ENCODE measurements at places on chromosomes 2 and 18. TPM values are rescaled to one million over a fixed set of nuclear protein-coding genes. Genes with fewer than 3 reads are reported as not detected.

GRCh38 chr2:139885921-139886498 is 1105.8 kb upstream of the NXPH2 start:
- H3K27ac ChIP-seq = no peak overlapping the region
- H3K4me1 ChIP-seq = no peaks in the 10 kb centered on the region
- no peaks in the 10 kb centered on the region for H3K36me3 ChIP-seq
- H3K27me3 ChIP-seq = no peaks in the 10 kb centered on the region
- DNase-seq = no peak

- no peak for DNase-seq
- H3K4me3 ChIP-seq = no peak overlapping the region
- no peak overlapping the region for H3K27ac ChIP-seq
- H3K27me3 ChIP-seq = no peaks in the 10 kb centered on the region
- H3K36me3 ChIP-seq = no peaks in the 10 kb centered on the region
Measured at GRCh38 chr18:46696268-46696667, 39.2 kb upstream of the LOXHD1 start.

GRCh38 chr2:38751596-38752410 is 642 bp upstream of the SRSF7 start:
- H3K27ac ChIP-seq = peak overlapping the region; percentile 91
- H3K4me1 ChIP-seq = peaks cover 5% of the 10 kb centered on the region
- no peak for DNase-seq
- no peaks in the 10 kb centered on the region for H3K27me3 ChIP-seq
- peaks cover 42% of the 10 kb centered on the region for H3K36me3 ChIP-seq
- H3K4me3 ChIP-seq = peak overlapping the region; percentile 79

GRCh38 chr2:161075701-161076100 is 84.5 kb upstream of the TANK start:
- H3K36me3 ChIP-seq = no peaks in the 10 kb centered on the region
- H3K4me3 ChIP-seq = no peak overlapping the region
- H3K27me3 ChIP-seq = no peaks in the 10 kb centered on the region
- no peak for DNase-seq
- no peak overlapping the region for H3K27ac ChIP-seq
- peaks cover 10% of the 10 kb centered on the region for H3K4me1 ChIP-seq

- no peaks in the 10 kb centered on the region for H3K36me3 ChIP-seq
- DNase-seq = no peak
- no peak overlapping the region for H3K4me3 ChIP-seq
Measured at GRCh38 chr2:80037310-80037709, 267.2 kb downstream of the LRRTM1 start.

DNA sequence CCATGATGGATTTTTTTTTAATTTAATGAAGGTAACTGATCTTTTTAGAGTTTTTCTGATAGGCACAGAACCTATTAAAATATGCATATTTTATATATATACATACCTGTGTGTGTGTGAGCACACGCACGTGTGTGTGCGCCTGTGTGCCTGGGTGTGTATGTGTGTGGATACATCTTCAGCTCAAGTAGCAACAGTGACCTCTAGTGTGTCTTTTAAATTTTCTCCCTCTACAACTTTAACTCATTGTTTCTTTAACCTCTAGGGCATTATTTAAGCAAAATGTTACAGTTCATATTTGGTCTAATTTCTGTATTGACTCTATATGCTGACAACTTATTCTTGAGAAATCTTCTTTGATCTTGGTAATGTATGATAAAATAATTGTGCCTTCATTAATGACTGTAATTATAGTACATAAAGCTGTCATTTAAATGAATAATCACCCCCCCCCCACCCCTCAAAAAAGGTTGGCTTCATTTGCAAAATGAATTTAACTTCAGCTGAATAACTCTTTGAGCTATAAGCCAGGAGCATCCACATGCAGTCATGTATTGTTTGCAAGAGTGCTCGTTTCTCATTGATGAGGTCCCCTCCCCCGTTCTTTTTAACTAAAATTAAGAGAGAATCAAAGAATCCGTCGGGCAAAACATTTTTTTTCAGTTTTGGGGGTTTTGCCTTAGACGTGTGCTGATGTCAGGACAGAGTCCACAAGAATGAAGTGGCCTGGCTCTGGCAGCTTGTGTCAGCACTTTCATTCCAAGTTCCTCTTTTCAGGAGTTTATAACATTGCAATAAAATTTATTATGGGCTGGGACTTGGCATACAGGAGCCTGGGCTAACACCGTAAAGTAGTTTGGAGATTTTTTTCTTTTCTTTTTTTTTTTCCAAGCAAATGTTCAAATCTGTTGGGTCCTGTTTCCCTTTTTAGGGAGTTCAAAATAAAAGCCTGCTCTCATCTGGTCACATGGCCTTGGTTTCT is 80.0 kb downstream of the ETAA1 start:
- H3K27me3 ChIP-seq = no peaks in the 10 kb centered on the region
- no peaks in the 10 kb centered on the region for H3K36me3 ChIP-seq
- peak; percentile 36 for DNase-seq
- no peak overlapping the region for H3K4me3 ChIP-seq
- no peak overlapping the region for H3K27ac ChIP-seq
- no peaks in the 10 kb centered on the region for H3K4me1 ChIP-seq

DNA sequence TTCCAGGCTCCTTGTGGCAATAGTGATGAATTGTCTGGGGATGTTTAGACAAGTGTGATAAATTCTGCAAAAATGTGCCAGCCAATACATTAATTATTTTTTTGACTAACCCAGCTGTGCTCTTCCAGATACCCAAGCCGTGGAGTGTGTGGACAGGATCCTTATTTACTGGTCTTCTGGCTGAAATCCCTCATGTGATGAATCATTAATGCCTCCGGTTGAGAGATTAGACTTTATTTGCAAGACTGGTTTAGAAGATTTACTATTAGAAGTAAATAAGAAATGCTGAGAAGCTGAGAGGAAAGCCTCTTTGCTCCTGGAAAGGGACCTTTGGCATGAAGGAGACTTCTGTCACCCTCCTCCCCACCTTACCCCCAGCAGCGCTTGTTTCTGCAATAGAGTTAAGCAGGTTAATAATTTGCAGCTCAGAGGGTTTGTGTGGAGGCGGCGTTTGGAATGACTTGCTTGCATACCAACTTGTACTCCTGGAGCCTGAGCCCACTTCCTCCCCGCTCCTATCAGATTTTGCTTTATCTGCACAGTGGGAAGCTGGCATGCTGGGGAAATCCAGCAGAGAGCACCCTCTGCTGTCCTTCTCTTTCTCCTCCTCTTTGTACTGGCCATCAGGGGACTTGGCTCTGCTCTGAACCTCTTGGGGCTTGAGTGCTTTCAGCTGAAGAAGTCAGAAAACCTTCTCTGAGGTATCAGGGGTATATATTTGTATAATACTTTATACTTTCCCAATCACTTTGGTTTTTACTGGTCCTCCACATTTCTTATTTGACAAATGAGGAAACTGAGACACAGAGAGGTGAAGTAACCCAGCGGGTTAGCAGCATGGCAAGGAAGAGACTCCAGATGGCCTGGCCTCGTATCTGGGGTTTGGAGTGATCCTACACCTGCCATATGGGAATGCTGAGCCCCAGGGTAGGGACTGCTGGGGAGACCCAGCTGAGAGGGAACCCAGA is 16.3 kb downstream of the SLC3A1 start:
- H3K36me3 ChIP-seq = no peaks in the 10 kb centered on the region
- no peak overlapping the region for H3K4me3 ChIP-seq
- no peaks in the 10 kb centered on the region for H3K27me3 ChIP-seq
- H3K27ac ChIP-seq = no peak overlapping the region
- H3K4me1 ChIP-seq = peaks cover 20% of the 10 kb centered on the region

- no peak overlapping the region for H3K27ac ChIP-seq
- no peak overlapping the region for H3K4me3 ChIP-seq
- peaks cover 11% of the 10 kb centered on the region for H3K4me1 ChIP-seq
- DNase-seq = no peak
- no peaks in the 10 kb centered on the region for H3K36me3 ChIP-seq
Measured at GRCh38 chr18:23941791-23942190, 72.8 kb upstream of the TTC39C start.

DNA sequence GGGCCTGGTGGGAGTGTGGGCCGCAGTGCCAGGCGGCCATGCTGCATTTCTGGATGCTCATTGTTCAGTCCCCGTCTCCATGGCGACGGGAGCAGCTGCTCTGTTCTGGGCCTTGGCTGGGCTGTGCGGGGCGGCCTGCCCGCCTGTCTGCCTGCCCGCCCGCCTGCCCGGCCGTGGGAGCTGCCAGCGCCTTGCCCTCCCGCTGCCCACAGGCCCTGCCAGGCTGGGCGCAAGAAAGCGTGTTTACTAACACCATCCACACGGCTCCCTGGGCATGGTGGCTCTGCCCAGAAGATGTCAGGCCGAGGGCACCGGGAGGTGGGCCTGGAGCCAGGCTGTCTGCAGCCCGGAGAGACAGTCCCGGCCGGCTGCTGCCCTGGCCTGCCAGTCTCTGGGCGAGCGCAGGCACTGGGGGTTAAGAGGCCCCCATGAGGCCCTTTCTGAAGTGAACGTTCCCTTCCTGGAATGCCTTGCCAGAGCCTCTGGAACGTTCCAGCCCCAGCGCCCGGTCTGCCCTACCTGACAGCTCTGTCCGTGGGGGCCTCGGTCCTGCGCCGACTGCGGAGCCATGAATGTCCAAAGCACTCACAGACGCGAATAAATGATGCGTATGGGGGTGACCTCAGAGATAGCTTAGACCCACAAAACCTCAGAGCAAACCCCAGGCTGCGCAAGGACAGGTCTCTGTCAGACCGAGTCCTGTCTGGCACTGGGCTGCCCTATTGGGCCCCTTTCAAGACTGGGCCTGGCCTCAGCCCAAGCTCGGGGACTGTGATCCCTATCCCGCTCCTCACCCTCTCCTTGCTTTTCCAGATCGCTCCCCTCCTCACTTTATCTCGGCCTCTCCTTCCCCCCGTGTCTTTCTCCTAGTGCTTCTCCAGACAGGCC is 44.3 kb downstream of the MYCN start:
- no peaks in the 10 kb centered on the region for H3K36me3 ChIP-seq
- no peak overlapping the region for H3K4me3 ChIP-seq
- H3K27ac ChIP-seq = no peak overlapping the region
- no peaks in the 10 kb centered on the region for H3K27me3 ChIP-seq
- H3K4me1 ChIP-seq = no peaks in the 10 kb centered on the region

DNA sequence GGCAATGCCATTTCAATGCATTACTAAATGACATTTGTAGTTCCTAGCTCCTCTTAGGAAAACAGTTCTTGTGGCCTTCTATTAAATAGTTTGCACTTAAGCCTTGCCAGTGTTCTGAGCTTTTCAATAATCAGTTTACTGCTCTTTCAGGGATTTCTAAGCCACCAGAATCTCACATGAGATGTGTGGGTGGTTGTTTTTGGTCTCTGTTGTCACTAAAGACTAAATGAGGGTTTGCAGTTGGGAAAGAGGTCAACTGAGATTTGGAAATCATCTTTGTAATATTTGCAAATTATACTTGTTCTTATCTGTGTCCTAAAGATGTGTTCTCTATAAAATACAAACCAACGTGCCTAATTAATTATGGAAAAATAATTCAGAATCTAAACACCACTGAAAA is 45.3 kb downstream of the HADHB start:
- H3K27me3 ChIP-seq = no peaks in the 10 kb centered on the region
- DNase-seq = no peak
- no peak overlapping the region for H3K4me3 ChIP-seq
- H3K36me3 ChIP-seq = peaks cover 19% of the 10 kb centered on the region
- 0 out of 2 replicates have a peak, but pooled peaks cover 3% of the 10 kb centered on the region for H3K4me1 ChIP-seq

GRCh38 chr18:33062834-33063364 is 290.1 kb upstream of the KLHL14 start:
- no peaks in the 10 kb centered on the region for H3K27me3 ChIP-seq
- no peaks in the 10 kb centered on the region for H3K4me1 ChIP-seq
- H3K4me3 ChIP-seq = no peak overlapping the region
- H3K27ac ChIP-seq = no peak overlapping the region
- no peak for DNase-seq

- peak overlapping the region; percentile 61 for H3K27ac ChIP-seq
- peak overlapping the region; percentile 88 for H3K4me3 ChIP-seq
- H3K27me3 ChIP-seq = no peaks in the 10 kb centered on the region
- peaks cover 59% of the 10 kb centered on the region for H3K4me1 ChIP-seq
- H3K36me3 ChIP-seq = peaks cover 50% of the 10 kb centered on the region
Measured at GRCh38 chr2:231708773-231709635, 679 bp downstream of the PTMA start.

GRCh38 chr2:230360028-230360427 is 33.0 kb downstream of the SP140L start:
- no peak overlapping the region for H3K27ac ChIP-seq
- no peak for DNase-seq
- peaks cover 20% of the 10 kb centered on the region for H3K36me3 ChIP-seq
- no peak overlapping the region for H3K4me3 ChIP-seq

DNA sequence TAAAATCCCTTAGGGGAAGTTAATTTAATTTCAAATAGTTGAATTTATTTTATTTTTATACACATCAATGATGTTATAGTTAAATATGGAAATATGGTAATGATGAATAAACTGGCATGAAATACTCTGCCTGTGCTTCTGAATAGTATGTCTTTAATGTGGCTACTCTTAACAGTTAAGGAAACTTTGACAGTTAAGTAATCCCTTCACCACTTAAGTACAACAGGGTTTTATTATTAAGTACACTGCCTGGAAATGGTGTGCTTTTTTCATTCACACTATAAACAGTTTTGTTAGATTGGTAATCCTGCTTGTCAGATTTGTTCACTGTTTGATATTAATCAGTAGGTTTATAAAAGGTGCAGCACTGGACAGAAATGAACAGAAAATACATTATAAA is 412.0 kb upstream of the ZEB2 start:
- no peaks in the 10 kb centered on the region for H3K27me3 ChIP-seq
- no peak overlapping the region for H3K4me3 ChIP-seq
- no peak overlapping the region for H3K27ac ChIP-seq
- no peak for DNase-seq
- H3K4me1 ChIP-seq = no peaks in the 10 kb centered on the region
- H3K36me3 ChIP-seq = no peaks in the 10 kb centered on the region

DNA sequence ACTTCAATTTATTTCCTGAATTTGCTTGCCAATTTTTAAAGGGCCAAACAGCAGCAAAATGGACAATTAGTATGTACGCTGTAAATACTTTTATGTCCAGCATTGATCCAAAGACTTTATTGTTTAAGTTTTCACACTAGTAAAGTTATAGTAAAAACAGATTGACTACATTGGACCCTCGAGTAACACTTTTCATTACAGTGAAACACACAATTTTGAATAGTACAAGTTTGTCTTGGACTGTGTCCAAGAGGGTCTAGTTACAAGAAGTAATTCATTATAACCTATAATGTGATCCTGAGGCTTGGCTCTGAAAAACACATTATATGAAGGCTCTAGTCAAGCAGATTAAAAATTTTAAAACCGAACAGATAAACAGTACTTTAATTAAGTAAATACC is 11.4 kb upstream of the RBBP8 start:
- DNase-seq = no peak
- no peak overlapping the region for H3K4me3 ChIP-seq

Gene VAMP5
- 47.5 TPM for total RNA-seq

Gene KCNF1
- 0.24 TPM for total RNA-seq

Gene LINC00305
- total RNA-seq = not detected

Gene TYMS
- total RNA-seq = 113 TPM

Gene POTEC
- total RNA-seq = not detected

Gene TTC31
- total RNA-seq = 19.8 TPM

Gene KCNG3
- 7.1 TPM for total RNA-seq

Gene MAL
- not detected for total RNA-seq

Data from SJSA1 (cell line).